Left ventricle myocardium superior (tissue), 1 donor: ENCODE measurements at places on chromosomes 5 and 9. TPM values are rescaled to one million over a fixed set of nuclear protein-coding genes. Genes with fewer than 3 reads are reported as not detected.

GRCh38 chr9:90445391-90445790 lies 197.2 kb downstream of the DIRAS2 start:
- no peak for DNase-seq

GRCh38 chr9:16434526-16434925 lies 435.9 kb downstream of the BNC2 start:
- no peak for DNase-seq

DNA sequence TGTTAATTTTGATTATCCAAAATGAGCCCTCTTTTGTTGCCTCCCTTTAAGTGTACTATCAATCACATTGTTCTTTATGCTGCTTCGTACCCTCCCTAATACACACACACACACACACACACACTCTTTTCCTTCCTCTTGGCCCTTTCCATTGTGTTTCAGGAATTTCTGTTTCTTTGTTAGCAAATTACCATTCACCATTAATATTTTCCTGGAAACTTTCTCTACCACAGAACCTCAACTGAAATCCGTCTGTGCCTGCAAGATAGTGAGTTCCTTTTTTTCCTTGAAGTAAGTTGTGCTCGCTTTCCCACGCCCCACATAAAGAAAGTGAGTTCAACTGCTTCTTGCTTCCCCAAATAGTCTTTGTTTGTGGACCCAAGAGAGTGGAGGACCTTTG lies 61.8 kb downstream of the SMIM15 start:
- no peak for DNase-seq

DNA sequence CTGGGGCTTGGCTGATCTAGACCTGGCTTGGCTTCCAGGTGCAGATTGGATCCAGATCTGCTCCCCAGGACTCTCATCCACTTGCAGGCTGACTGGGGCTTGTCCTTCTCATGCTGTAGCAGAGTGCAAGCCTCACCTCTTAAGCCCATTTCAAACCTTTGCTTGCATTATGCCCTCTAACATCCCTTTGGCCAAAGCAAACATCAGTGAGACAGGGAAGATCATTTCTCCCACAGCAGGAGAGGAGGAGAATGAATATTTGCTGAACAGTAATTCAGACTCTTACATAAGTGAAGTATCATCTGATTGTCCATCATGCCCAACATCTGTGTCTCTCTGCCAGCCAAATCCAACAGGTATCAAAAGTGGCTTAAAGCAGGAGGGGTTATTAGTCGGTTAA lies 194.9 kb downstream of the C9orf152 start:
- no peak for DNase-seq

Gene MSX2
- 1.9 TPM for total RNA-seq

GRCh38 chr5:132500931-132501628 lies 10.5 kb upstream of the IRF1 start:
- peak; percentile 60 for DNase-seq

DNA sequence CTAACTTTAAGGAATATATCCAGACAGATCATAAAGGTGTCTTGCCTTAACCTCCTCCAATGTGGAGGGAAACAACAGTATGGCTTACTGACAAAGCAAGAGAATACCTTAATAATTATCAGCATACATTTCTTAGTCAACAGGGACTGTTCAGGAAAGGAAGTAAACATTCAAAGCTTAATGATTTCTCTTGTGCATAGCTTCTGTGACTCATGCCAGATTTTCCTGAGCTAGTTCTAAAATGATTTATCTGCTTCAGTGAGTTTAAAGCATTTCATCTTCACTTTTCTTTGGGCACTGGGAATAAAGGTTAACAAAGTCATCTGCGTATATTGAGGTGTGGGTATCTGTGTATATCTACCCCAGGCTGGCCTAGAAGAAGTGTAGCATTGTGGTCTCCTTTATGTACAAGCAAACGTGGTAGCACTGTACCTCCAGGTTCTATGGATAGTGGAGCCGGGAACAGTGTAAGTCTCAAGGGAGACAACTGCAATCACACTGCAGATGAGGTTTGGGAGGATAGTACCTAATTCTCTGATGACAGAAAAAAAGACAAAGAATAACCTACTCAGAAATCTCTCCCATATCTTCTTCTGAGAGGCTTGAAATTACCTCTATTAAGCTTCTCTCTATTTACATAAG lies 284.1 kb downstream of the HCN1 start:
- DNase-seq: no peak

DNA sequence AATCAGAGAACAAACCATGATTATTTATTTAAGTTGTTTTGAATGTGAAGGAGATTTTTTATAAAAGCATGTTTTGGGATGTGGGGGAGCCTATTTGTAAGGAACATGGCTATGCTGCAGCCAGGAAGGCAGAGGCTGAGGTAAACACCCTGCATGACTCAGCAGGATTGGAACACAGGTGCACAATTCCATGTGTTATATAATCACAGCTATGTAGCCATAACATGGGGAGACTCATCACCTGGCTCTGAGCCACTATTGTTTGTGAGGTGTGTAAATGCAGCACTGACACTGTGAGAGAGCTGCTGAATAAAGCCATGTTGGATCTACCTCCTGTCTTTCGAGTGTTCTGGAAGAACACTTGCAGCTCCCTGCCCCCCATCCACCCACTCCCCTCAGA lies 1009.8 kb downstream of the DNAH5 start:
- no peak for DNase-seq

GRCh38 chr9:68955330-68955729 lies 58.6 kb downstream of the PRKACG start:
- no peak for DNase-seq

GRCh38 chr5:72539038-72539437 lies 31.8 kb upstream of the ZNF366 start:
- DNase-seq: no peak

Gene FAM169A
- 3.6 TPM for total RNA-seq

Gene TUSC1
- total RNA-seq: 13.1 TPM

DNA sequence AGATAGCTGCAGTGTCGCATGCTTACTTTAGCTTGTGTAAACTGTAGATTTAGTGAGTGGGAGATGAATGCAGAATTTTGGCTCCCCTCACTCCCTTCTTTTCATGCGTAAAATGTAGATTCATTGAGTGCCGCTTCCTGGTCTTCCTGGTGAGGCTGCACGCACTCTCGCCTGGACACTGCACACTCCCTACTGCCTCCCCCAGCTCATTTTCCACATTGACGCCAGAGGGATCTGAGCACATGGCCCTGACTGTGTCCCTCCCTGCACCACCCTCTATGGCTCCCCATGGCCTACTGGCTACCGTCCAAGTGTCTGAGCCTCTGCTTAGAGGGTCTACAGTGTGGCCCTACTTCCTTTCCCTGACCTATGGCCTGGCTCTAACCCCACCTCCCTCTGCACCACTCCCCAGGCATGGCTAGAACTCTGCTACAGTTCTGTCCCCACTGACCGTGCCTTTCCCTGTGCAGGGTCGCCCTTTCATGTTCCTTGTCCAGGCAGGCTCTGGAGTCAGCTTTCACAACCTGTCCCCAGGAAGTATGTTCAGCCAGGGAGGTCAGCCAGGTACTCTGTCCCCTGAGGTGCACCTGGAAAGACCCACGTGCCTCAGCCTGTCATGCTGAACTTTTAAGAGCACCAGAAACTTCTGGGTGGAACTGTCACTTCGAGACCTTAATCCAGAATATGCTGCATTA lies 160.6 kb downstream of the COL23A1 start:
- DNase-seq: no peak

DNA sequence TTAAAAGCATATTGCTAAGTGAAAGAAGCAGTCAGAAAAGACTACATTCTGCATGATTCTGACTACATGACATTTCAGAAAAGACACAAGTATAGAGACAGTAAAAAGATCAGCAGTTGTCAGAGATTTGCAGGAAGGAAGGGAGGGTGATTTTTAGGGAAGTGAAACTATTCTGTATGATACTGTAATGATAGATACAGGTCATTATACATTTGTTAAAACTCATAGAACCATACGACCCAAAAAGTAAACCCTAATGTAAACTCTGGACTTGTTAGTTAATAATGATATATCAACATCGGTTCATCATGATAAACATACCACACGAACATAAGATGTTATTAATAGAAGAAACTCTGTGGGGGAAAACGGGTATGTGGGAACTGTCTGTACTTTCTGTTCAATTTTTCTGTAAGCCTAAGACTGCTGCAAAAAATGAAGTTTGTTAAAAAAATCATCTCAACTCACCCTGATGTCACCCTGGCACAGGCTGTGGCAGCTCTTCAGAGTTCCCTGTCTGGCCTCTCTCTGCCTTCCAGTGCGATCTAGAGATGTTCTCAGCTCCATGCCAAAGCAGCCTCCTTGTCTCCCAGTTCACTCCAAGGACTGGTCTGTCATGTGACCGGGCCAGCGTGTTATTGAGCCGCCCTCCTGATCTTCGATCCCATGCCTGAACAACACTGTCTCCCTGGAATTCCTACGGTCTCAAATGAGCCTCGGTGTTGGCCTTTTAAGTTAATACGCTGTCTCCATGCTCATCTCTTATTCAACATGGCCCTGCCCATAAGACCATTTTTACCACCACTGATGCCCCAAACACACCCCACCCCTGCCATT lies 35.4 kb downstream of the PRLR start:
- DNase-seq: peak; percentile 22

Gene HBEGF
- total RNA-seq: 21.9 TPM

DNA sequence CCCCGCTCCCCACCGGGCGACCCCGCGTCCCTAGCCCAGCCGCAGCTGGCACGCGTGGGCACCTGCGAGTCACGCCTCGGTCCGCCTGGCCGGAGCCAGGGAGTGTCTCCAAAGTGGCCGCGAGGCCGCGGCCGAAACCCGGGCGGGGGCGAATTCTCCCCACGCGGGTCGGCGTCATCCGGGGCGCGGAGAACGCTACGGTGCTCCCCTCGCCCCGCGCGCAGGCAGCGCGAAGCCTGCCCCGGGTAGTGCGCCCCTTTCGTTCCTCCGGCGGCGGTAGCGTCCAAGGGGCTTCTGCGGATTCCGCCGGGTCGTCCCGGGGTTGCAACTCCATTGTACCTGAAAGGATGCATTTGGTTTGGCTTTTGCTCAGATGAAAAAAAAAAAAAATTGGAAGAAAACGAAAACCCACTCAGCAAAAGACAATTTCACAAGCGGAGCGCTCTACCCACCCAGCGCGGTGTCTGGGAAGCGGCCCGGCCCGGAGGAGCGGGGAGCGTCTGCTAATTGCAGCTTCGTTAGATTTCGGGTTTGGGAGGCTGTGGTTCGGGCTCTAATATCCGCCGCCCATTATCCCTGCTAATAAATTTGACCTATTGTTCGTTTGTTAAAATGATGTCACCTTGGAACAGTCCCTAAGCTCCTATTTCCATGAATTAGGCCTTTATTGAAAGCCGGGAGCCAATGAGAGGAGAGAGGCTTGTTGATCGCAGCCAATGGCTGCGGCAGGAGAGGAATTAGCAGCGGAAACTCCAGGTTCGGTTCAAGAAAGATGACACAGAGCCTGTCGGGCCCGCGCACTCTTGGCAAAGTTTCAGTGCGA lies at the start of gene TLX3:
TLX3 (plus strand) TSS at position 796 of the 823 bp plus-strand sequence. CDS start 118 bp downstream, outside the sequence.
- no peak for DNase-seq

GRCh38 chr9:113616621-113617496 lies 153.3 kb downstream of the RGS3 start:
- DNase-seq: no peak

Gene ATP6V0E1
- 153 TPM for total RNA-seq

- no peak for DNase-seq
Observed at GRCh38 chr5:180832638-180833068, 28.4 kb downstream of the ZFP62 start.

DNA sequence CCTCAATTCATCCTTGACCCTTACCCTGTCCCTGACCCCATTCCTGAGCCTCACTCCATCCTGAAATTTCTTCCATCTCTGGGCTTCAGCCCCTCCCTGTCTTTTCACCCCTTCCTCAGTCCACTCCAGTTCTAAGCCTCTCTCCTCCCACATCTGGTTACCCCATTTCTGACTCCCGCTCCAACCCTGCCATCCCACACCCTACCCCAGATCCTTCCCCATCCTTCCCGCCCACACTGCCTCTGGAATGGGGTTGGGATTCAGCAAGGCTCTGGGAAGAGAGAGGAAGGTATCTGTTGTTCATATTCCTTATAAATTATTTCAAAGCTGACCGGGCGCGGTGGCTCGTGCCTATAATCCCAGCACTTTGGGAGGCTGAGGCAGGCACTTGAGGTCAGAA lies 29.9 kb upstream of the MVB12B start:
- DNase-seq: no peak

DNA sequence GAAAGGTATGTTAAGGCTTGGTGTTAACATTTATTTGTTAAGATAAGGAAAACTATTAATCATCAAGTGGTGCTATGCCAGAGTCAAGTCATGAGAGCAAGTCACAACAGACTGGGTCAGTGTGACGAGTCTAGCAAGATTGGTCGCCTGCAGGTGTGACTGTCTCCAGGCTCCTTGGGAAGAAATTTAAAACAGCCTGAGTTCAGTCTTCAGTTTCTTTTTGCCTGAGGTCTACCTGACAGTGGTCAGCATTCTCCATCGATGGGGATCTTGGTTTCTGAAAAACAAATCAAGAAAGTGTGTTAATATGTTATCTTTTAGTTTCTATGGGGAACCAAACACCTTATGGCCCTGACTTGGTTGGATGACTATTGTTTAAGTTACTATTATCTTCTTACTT lies 56.3 kb downstream of the CETN3 start:
- no peak for DNase-seq

- no peak for DNase-seq
Observed at GRCh38 chr9:136111910-136112309, 6.8 kb downstream of the TMEM250 start.

Gene MAN2A1
- 8.1 TPM for total RNA-seq

- no peak for DNase-seq
Observed at GRCh38 chr9:129881547-129882324, 46.5 kb downstream of the USP20 start.

GRCh38 chr9:86948074-86948929 lies 996 bp upstream of the GAS1 start:
- DNase-seq: peak; percentile 88

- DNase-seq: no peak
Observed at GRCh38 chr5:124621279-124621678, 125.2 kb downstream of the ZNF608 start.

- no peak for DNase-seq
Observed at GRCh38 chr5:6518298-6519057, 69.8 kb downstream of the UBE2QL1 start.

Gene ZBED3
- 4.7 TPM for total RNA-seq

Gene LHX3
- not detected for total RNA-seq
